ENCODE measurements at places on chromosomes 16 and 17.

DNA sequence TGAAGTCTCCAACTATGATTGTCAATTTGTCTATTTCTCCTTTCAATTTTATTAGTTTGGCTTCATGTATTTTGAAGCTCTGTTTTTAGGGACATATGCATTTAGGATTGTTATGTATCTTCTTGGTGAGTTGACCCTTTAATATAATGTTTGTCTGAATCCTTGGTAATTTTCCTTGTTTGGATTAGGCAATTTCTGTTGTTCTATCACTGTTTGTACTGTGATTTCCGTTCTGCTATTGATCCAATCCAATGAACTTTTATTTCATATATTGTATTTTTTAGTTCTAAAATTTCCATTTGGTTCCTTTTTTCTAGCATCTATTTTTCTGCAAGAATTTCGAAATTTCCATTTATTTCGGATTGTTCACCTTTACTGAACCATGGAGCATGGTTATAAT lies 31.0 kb downstream of the RAB11FIP4 start:
- DNase-seq: no peak

GRCh38 chr16:65500919-65501318 lies 379.1 kb upstream of the CDH11 start:
- no peak for DNase-seq

GRCh38 chr17:36655726-36656125 lies 54.3 kb downstream of the MRM1 start:
- no peak for DNase-seq

- DNase-seq: no peak
Observed at GRCh38 chr17:77508047-77508715, 367.4 kb downstream of the SEC14L1 start.

- no peak for DNase-seq
Observed at GRCh38 chr16:51624080-51624775, 473.2 kb upstream of the SALL1 start.

- DNase-seq: no peak
Observed at GRCh38 chr16:58678716-58679115, 5.9 kb downstream of the SLC38A7 start.

- DNase-seq: no peak
Observed at GRCh38 chr17:6592173-6592572, 35.8 kb upstream of the PITPNM3 start.

DNA sequence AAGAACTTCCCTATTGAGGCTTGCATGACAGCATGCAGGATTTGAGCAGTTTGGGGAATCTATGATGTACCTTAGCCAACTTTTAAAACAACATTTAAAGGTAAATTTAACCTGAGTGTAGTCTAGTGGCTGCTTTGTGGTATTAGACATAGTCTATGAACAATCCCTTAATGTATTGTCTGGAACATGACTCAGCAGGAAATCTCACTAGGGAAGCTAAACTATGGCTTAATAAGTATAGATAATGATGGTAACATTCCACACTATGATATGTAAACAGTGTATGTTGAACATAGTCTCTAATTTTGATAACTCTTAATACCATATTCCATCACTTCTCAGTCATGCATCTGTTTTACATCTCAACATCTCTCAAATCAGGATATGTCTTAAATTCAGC lies 52.1 kb upstream of the SLC12A3 start:
- DNase-seq: no peak

- DNase-seq: no peak
Observed at GRCh38 chr16:85332175-85332574, 219.9 kb upstream of the CIBAR2 start.

Measured in stimulated activated naive CD4-positive, alpha-beta T cell (primary cell).